ENCODE measurements at places on chromosomes 5 and 9.
A peak's percentile ranks its signal among the peaks of the same experiment; 100 is the strongest.

- peaks cover 46% of the 10 kb centered on the region for H3K27me3 ChIP-seq
- H3K36me3 ChIP-seq = no peaks in the 10 kb centered on the region
- no peak for DNase-seq
- H3K4me1 ChIP-seq = no peaks in the 10 kb centered on the region
- no peak overlapping the region for H3K27ac ChIP-seq
These were observed 5.3 kb upstream of the BARHL1 start for GRCh38 chr9:132577119-132577518.

- H3K27me3 ChIP-seq = no peaks in the 10 kb centered on the region
- H3K4me3 ChIP-seq = no peak overlapping the region
- H3K27ac ChIP-seq = no peak overlapping the region
These were observed 48.1 kb downstream of the THBS4 start for GRCh38 chr5:80083101-80083890.

- DNase-seq = peak; percentile 61
- H3K36me3 ChIP-seq = no peaks in the 10 kb centered on the region
- no peaks in the 10 kb centered on the region for H3K4me1 ChIP-seq
- H3K27me3 ChIP-seq = no peaks in the 10 kb centered on the region
- no peak overlapping the region for H3K27ac ChIP-seq
These were observed 24.1 kb upstream of the PCSK5 start for GRCh38 chr9:75866273-75866871.

GRCh38 chr5:75603371-75603770 is 7.9 kb upstream of the ANKDD1B start:
- H3K36me3 ChIP-seq = no peaks in the 10 kb centered on the region
- no peak overlapping the region for H3K27ac ChIP-seq
- peaks cover 6% of the 10 kb centered on the region for H3K4me1 ChIP-seq
- no peak overlapping the region for H3K4me3 ChIP-seq
- no peak for DNase-seq

DNA sequence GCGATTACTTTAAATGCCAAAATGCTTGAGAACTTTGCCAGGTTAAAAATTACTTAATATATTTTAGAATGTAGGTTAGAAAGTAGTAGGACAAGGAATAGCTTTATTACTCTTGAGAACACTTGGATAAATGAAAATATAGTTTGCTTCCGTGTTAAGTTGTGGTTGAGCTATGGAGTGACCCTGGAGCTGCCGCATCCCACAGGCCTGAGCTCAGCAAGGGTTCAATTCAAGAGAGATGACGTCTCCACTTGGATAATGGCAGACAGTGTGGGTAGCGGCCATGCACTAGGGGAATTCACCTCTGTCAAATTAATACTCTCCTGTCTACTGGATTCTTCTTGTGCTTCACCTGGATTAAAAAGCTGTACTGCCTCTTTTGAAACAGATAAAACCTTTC is 105.0 kb downstream of the GAPVD1 start:
- no peak overlapping the region for H3K4me3 ChIP-seq
- H3K4me1 ChIP-seq = no peaks in the 10 kb centered on the region
- peaks cover 3% of the 10 kb centered on the region for H3K36me3 ChIP-seq
- DNase-seq = no peak
- no peak overlapping the region for H3K27ac ChIP-seq

DNA sequence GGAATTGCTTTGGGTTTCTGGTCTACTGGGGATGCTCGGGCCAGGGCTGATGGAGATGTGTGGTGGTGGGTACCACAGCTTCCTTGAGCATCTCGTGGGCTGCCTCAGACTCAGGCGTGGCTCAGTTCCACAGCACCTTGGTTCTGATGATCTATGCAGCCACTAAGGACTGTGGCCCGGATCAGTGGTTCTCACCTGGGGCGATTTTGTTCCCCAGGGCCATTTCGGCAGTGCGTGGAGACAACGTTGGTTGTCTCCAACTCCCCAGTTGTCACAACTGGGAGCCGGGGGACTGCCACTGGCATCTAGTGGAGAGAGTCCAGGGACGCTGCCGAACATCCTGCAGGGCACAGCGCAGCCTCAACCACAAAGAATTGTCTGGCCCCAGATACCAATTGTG is 47.7 kb downstream of the FGF18 start:
- peaks cover 7% of the 10 kb centered on the region for H3K4me1 ChIP-seq
- H3K27ac ChIP-seq = no peak overlapping the region
- no peak for DNase-seq

DNA sequence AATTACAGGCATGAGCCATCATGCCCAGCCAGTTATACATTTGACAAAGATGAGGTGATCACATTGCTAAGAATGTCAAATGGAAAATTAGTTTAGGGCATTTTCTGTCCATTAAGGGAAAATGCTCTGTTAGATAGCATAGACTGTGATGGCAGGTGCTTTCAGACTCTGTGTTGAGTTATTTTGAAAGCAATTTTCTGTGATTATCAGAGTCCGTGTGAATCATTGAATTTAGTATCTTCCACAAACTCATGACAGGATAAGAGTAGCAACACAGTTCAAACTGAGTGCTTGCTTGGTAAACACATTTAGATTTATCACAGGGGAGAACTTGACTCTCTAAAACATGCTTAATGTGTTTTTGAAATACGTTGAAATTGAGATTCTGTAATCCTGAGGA is 69.0 kb downstream of the GAPVD1 start:
- no peak overlapping the region for H3K27ac ChIP-seq
- H3K4me1 ChIP-seq = no peaks in the 10 kb centered on the region
- no peak overlapping the region for H3K4me3 ChIP-seq
- no peaks in the 10 kb centered on the region for H3K27me3 ChIP-seq
- DNase-seq = no peak
- H3K36me3 ChIP-seq = peaks cover 6% of the 10 kb centered on the region

GRCh38 chr9:91549177-91549576 is 125.5 kb upstream of the NFIL3 start:
- no peak for DNase-seq
- H3K27me3 ChIP-seq = no peaks in the 10 kb centered on the region
- no peak overlapping the region for H3K4me3 ChIP-seq

DNA sequence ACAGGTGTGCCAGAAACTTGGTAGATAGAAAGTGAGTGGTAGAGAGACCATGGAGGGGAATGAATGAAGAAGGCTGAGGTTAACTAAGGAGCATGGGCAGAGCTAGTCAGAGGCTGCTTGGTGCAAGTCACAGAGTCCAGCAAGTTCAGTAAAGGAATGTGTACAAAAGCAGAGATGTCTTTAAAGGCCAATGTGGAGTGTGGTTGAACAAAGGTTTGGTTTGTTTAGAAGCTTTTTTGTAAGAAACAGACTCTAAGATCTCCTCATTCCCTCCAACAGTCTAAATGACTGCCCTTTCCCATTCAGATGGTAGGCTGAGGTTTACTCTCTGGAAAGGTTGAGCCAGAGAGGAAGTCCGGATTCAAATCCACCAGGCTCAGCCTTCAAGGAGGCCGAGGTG is 84.2 kb downstream of the TNC start:
- H3K36me3 ChIP-seq = peaks cover 10% of the 10 kb centered on the region
- no peak for DNase-seq
- H3K27me3 ChIP-seq = no peaks in the 10 kb centered on the region
- H3K27ac ChIP-seq = no peak overlapping the region
- peaks cover 12% of the 10 kb centered on the region for H3K4me1 ChIP-seq

GRCh38 chr5:154756009-154756867 is 1.1 kb downstream of the LARP1 start:
- H3K36me3 ChIP-seq = no peaks in the 10 kb centered on the region
- peak; percentile 59 for DNase-seq
- H3K27ac ChIP-seq = peak overlapping the region; percentile 98
- H3K27me3 ChIP-seq = no peaks in the 10 kb centered on the region
- peaks cover 20% of the 10 kb centered on the region for H3K4me1 ChIP-seq

DNA sequence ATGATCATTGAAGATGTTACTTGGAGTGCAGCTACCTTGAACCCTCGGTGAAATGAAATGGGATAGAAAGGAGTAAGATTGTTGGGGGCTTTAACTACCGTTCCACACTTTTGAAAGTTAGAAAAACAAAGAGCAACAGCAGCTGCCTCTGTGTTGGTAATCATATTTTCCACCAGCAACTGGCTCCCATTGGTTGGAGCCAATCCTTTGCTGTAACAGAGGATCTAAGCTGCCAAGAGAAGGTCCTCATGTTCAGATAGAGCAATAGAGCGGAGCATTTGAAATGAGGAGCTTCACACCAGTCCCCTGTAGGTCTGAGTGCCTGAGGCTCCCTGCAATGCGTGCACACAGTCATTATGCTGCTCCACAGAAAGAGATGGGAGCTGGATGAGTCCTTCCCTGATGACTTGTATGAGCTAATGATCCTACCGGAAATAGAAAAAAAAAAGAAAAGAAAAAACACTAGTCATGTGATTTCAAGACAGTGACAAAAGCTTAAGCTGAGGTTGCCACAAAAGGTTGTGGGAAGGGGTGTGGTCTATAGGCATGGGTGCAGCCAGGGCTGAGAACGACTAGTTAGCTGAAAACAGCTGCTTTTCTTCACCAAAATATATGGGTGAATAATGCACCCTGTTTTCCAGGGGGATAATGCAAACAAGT is 300.7 kb downstream of the MLLT3 start:
- no peaks in the 10 kb centered on the region for H3K27me3 ChIP-seq
- H3K36me3 ChIP-seq = no peaks in the 10 kb centered on the region
- H3K27ac ChIP-seq = no peak overlapping the region
- no peak for DNase-seq

GRCh38 chr5:108201721-108202120 is 180.2 kb downstream of the FBXL17 start:
- no peaks in the 10 kb centered on the region for H3K36me3 ChIP-seq
- H3K27ac ChIP-seq = no peak overlapping the region
- no peak overlapping the region for H3K4me3 ChIP-seq
- H3K27me3 ChIP-seq = no peaks in the 10 kb centered on the region
- H3K4me1 ChIP-seq = no peaks in the 10 kb centered on the region

DNA sequence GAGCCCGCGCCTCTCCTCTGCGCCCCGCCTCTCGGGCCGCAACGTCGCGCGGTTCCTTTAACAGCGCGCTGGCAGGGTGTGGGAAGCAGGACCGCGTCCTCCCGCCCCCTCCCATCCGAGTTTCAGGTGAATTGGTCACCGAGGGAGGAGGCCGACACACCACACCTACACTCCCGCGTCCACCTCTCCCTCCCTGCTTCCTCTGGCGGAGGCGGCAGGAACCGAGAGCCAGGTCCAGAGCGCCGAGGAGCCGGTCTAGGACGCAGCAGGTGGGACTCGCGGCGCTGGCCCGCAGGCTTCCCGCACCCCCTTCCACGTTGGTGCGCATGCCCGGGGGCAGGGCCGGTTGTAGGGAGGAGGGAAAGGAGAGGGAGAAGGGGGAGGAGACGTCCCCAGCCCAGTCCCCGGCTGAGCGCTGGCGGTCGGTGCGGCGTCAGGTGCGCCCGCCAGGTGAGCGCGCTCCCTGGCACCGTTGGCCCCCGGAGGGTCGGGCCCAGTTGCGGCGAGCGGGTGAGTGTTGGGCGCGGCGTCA is at the start of gene OCLN:
OCLN (plus strand) TSS at position 400 of the 532 bp plus-strand sequence. CDS start 11,455 bp downstream, outside the sequence.
- DNase-seq = peak; percentile 94
- H3K27me3 ChIP-seq = no peaks in the 10 kb centered on the region
- H3K27ac ChIP-seq = peak within 1 kb of the TSS; percentile 84

GRCh38 chr5:2207416-2208238 is 324.9 kb upstream of the IRX4 start:
- H3K27ac ChIP-seq = no peak overlapping the region
- H3K4me1 ChIP-seq = no peaks in the 10 kb centered on the region
- no peaks in the 10 kb centered on the region for H3K27me3 ChIP-seq
- H3K4me3 ChIP-seq = no peak overlapping the region
- no peaks in the 10 kb centered on the region for H3K36me3 ChIP-seq

DNA sequence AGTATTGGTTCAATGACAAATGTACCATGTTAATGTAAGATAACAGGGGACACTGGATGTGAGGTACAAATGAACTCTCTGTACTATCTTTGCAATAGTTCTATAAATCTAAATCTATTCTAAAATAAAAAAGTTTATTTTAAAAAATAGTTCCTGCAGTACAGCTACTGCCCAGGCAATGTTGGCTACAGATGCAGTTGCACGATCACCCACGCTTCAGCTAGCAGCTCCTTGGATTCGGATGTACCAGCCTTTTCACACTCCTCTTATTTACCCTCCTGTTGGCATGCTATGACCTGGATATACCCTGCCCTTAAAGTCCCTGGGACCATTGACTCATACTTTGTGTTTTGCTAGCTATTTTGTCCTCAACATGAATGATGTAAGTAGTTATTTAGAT is 185.4 kb upstream of the SMARCA2 start:
- H3K27me3 ChIP-seq = no peaks in the 10 kb centered on the region
- DNase-seq = no peak
- no peaks in the 10 kb centered on the region for H3K4me1 ChIP-seq
- H3K4me3 ChIP-seq = no peak overlapping the region
- H3K36me3 ChIP-seq = no peaks in the 10 kb centered on the region

- no peaks in the 10 kb centered on the region for H3K36me3 ChIP-seq
- H3K4me3 ChIP-seq = no peak overlapping the region
- no peak overlapping the region for H3K27ac ChIP-seq
- DNase-seq = peak; percentile 44
These were observed 11.7 kb downstream of the SPIN1 start for GRCh38 chr9:88399966-88400365.

- DNase-seq = peak; percentile 92
- no peaks in the 10 kb centered on the region for H3K27me3 ChIP-seq
- peak overlapping the region; percentile 4 for H3K27ac ChIP-seq
- H3K4me1 ChIP-seq = peaks cover 2% of the 10 kb centered on the region
- H3K36me3 ChIP-seq = peaks cover 4% of the 10 kb centered on the region
- H3K4me3 ChIP-seq = no peak overlapping the region
These were observed 73.1 kb downstream of the LRSAM1 start for GRCh38 chr9:127524373-127524772.

DNA sequence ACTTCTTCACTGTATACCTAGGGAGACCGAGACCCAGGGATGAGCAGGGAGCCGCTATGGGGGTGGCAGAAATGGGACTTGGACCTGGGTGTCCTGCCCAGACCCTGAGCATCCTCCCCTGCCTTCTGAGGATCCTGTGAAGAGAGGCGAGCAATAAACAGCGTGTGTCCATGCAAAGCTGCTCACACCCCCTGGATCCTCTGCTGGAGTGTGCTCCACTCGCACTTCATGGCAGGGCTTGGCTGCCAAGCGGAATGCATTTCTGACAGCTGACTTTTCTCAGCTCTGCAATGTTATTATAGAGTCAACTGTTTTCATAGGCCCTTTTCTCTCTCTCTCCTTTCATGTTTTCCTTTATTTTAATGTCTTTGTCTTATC is 31.0 kb upstream of the ALDH1B1 start:
- no peaks in the 10 kb centered on the region for H3K36me3 ChIP-seq
- no peak overlapping the region for H3K4me3 ChIP-seq
- H3K27me3 ChIP-seq = no peaks in the 10 kb centered on the region
- peaks cover 1% of the 10 kb centered on the region for H3K4me1 ChIP-seq

DNA sequence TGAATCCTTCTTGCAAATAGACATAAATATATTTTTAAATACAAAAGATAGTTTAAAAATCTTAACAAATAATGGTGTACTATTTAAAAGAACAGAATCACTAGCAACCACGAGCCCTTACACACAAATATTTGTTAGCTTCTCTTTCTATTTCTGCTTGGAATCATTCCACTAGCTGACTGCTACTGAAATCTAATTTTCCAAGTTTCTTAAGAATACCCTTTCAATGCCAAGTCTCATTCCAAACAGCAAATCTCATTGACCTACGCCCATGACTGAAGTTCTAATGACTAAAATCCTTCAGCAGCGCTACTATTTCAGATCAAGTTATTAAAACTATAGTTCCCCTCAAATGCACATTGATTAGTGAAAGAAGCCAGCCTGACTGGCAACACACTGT is 13.2 kb upstream of the PPP1R2B start:
- no peak overlapping the region for H3K27ac ChIP-seq
- no peak for DNase-seq
- no peaks in the 10 kb centered on the region for H3K36me3 ChIP-seq
- no peak overlapping the region for H3K4me3 ChIP-seq
- no peaks in the 10 kb centered on the region for H3K4me1 ChIP-seq

- DNase-seq = no peak
- H3K27ac ChIP-seq = no peak overlapping the region
- no peaks in the 10 kb centered on the region for H3K36me3 ChIP-seq
- no peaks in the 10 kb centered on the region for H3K27me3 ChIP-seq
- H3K4me1 ChIP-seq = no peaks in the 10 kb centered on the region
- H3K4me3 ChIP-seq = no peak overlapping the region
These were observed 227.3 kb upstream of the DAPK1 start for GRCh38 chr9:87270221-87270847.
